Nucleus accumbens (tissue), 56 donors: ENCODE measurements at places on chromosomes 13 and 19.

DNA sequence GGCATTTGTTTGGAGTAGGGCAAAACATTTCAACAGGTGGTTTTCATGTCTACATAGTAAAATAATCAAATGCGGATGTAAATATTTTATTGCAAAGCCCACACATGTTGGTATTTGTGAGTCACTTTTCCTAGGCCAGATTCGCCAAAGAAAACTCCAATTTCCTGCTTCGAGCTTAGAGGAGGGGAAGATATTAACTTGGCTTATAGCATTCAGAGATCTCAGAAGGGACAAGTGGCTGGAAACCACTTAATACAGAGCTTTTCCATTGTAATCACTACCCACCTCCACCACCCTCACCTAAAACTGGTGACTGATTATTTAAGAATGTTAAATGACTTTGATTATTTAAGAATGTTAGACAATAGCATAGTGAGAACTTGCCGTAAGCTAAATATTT, 530.6 kb upstream of the SPRY2 start:
- no peak for DNase-seq

- DNase-seq: no peak
Measured at GRCh38 chr13:108656742-108657141, 27.3 kb downstream of the MYO16 start.

- DNase-seq: no peak
Measured at GRCh38 chr19:1147934-1148549, 26.0 kb downstream of the SBNO2 start.

DNA sequence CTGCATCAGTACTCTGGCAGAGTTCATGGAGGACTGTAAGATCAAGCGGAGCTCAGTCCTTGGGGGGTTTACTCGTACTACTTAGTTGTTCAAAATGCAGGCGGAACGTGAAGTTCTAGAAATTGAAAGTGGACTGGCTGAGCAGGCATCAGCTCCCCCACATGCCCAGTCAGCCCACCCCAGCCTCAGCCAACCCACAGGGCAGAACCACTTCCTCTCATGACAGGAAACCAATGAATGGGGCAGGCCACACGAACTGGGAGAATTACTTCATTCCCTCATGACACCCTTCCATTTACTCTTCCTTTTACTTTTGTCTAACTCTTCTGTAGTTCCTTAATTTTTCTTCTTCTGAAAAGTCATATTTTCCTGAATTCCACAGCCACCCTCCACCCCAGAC, 71.9 kb downstream of the FLT1 start:
- no peak for DNase-seq

DNA sequence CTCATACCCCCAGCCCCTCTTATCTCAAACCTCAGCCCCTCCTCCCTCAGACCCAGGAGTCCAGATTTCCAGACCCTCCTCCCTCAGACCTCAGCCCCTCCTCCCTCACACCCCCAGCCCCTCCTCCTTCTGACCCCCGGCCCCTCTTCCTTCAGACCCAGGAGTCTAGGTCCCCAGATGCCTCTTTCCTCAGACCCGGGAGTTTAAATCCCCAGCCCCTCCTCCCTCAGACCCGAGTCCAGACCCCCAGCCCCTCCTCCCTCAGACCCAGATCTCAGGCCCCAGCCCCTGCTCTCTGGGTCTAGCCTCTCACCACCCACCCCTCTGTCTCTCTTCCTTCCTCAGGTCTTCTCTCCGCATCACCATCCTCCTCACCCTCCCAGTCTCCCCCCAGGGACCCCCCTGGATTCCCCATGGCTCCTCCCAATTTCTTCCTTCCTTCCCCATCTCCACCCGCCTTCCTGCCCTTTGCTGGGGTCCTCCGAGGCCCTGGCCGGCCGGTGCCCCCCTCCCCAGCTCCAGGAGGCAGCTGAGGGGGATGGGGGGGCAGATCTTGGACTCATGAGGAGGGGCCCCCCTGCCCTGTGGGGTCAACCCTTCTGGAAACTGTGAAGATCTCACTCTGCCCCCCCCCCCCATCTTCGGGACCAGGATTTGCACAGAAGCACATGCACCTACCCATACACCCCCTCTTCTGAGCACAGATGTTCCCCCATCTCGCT, 10.7 kb downstream of the BCL3 start:
- no peak for DNase-seq

- no peak for DNase-seq
Measured at GRCh38 chr19:48687776-48688175, 8.0 kb upstream of the FUT2 start.

DNA sequence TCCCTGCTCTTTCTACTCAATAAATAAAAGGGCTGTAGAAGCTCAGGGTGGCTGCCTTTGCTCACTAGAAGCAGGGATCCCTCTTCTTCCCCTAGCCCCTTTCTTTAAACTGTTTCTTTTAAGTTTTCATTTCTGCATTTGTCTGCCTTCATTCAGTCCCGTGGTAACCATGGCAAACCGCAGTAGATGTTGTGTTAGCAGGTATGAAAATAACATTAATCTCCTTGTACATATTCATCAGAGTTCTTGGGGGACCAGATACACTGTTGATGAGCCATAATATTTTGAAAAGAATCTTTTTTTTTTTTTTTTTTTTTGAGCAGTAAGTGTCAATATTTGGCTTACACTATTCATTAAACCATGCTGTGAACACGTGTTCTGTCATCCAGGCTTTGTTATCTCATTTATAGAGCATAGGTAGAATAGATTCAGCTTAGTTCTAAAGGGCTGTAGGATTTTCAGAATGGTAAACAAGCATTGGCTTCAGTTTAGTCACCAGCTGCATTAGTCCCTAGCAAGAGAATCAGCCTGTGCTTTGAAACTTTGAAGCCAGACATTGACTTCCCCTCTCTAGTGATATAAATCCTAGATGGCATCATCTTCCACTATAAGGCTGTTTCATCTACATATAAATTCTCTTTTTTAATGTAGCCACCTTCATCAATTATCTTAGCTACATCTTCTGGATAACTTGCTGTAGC, 59.4 kb upstream of the SPRY2 start:
- no peak for DNase-seq

DNA sequence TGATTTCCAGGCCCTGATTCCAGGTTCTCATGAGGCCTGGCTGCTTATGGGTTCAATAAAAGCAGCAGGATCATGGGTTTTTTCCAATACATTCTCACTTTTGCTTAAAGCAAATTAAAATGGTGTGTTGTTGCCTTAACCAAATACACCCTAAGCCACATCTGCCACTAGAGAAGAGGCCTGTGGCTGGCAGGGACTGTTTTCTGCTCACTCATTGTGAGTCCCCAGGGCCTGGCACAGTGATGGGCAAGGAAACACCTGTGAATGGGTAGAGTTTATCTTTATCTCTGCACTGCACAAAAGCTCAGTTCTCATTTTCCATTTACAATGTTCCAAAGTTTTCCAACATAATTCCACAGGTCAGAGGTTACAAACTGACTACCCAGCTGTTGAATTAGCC, 726.0 kb downstream of the UQCRFS1 start:
- DNase-seq: no peak

DNA sequence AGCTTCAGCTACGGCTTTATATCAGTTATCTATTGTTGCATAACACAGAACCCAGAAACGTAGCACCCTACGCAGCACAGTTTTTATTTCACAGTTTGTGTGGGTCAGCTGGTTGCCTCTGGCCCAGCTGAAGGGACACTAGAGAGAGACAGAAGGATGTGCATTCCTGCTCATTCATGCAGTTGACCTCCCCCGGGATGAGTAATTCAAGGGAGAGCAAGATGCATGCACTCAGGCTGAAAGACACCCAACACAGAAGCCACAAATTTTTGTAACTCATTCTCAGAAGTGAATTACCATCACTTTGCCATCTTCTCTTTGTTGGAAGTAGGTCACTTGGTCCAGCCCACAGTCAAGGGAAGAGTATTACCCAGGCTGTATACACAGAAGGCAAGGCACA, 89.5 kb downstream of the EFNB2 start:
- DNase-seq: no peak
